LHCN-M2 (cell line): ENCODE measurements at places on chromosomes 4 and X.

DNA sequence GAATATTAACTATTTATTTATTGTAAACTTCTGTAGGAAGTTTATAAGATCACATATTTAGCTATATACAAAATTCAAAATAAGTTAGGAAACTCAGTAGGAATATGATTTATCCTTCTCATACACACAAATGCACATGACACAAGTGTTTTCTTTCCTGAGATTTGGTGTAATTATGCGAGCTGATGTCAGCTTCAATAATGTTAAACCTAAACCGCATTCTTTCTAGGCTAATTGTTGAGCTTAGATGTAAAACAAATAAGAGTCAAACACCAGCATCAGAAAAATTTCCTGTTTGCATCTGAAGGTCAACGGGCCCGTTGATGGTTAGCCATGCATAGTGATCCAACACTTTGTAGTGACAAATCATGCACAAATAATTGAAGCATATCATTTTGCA lies 30.8 kb downstream of the RASGEF1B start:
- no peak for DNase-seq

GRCh38 chr4:41757521-41758156 lies 9.1 kb upstream of the PHOX2B start:
- DNase-seq: no peak

- DNase-seq: no peak
Observed at GRCh38 chr4:123524958-123525628, 128.5 kb downstream of the SPRY1 start.

DNA sequence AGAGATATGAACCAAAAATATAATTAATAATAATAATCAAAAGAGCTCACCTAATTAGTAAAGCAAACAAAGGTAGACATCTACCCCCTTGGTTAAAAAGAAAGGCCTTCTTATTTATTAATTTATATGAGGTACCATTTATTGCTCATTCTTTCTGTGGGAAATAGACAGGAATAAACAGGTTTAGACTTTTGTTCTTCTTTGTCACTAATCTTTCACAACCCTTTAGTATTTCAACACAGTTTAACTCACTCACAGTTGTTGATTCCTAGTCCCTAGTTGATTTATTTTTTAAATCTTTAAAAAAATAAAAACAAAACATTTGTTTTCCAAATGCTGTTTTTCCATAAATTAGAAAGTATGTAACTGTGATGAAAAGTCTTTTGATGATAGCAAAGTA lies 5.6 kb downstream of the PPARGC1A start:
- peak; percentile 17 for DNase-seq

- no peak for DNase-seq
Observed at GRCh38 chr4:19722404-19722803, 529.3 kb upstream of the SLIT2 start.

GRCh38 chr4:130896920-130897319 lies 1801.0 kb downstream of the C4orf33 start:
- no peak for DNase-seq

DNA sequence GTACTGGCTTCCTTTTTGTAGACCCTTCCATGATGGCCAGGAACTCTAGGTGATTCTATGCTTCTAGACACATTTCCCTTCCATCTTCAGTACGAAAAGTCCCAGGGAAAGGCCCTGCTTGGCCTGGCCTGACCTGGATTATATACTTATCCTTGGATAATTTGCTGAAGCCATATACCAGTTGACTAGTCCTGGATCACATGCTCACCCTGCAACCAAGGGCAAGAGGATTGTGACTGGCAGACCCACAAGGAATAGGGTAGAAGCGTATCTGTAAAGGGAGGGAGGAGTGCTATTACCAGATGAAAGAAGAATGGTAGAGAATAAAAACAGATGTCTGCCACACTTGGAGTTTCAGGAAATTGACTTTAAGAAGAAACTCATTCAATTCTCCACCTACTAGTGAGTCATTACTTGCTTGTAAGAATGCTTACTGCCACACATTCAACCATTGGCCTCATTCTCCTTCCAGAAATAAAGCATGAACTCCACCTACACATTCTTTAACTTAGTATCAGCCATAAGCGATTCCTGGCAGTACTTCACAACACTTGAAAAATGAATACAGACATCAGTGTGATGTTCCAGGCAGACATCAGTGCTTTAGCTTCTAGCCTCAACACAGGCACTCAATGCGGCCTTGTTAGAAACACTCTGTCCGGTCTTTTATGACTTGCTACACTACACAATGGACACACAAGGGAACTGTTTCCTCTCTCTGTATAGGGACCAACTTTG lies 141.8 kb downstream of the CBR4 start:
- peak; percentile 54 for DNase-seq

GRCh38 chr4:130349745-130350144 lies 1253.8 kb downstream of the C4orf33 start:
- DNase-seq: no peak

- DNase-seq: no peak
Observed at GRCh38 chrX:42996861-42997260, 218.9 kb upstream of the PPP1R2C start.

DNA sequence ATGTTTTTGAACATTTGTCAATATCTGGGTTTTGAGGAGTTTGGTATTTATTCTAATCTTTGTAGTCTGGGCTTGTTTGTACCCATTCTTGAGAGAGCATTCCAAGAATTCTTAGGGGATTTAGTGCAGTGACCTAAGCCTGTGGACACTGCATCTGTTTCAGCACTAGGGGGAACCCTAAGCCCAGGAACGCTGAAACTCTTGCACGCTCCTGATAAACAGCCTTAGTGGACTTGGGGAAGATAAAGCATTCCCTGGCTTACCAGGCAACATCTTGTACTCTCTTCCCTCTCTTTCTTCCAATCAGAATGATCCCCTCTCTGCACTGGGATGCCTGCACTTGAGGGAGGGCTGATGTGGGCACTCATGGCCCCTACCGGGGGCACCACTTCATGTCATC lies 654.9 kb upstream of the HTR2C start:
- DNase-seq: no peak

- no peak for DNase-seq
Observed at GRCh38 chr4:125421547-125421946, 106.8 kb downstream of the FAT4 start.

DNA sequence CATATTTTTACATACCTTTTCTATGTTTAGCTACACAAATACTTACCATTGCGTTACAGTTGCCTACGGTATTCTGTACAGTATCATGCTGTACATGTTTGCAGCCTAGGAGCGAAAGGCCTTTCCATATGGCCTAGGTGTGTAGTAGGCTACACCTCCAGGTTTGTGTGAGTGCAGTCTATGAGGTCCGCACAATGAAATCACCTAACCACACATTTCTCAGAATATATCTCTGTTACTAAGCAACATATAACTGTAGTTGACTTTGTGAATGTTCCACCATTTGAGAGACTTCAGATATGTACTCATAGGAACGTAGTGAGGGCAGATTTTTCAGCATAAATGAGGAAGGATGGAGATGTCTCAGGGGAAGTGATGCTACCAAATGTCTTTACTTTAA lies 62.6 kb downstream of the WWC2 start:
- no peak for DNase-seq

- DNase-seq: no peak
Observed at GRCh38 chrX:46398126-46398525, 147.1 kb downstream of the ZNF674 start.

DNA sequence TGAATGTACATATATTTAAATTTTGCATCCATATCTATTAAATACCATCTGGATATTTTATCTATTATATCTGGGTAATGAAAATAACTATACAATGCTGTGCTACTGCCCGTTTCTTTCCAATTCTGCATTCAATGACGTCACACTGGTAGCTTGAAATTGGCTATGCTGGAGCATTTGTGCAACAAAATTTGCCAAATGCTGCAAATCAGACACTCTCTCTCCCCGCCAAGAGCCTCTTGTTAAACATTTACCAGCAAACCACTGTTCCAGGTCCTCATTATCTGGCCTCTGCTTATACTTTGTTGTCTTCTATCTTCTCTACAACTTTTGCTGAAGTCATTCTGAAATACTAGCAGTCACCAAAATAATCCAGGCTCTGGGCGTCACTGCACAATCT lies 938.4 kb upstream of the FTHL17 start:
- DNase-seq: no peak

DNA sequence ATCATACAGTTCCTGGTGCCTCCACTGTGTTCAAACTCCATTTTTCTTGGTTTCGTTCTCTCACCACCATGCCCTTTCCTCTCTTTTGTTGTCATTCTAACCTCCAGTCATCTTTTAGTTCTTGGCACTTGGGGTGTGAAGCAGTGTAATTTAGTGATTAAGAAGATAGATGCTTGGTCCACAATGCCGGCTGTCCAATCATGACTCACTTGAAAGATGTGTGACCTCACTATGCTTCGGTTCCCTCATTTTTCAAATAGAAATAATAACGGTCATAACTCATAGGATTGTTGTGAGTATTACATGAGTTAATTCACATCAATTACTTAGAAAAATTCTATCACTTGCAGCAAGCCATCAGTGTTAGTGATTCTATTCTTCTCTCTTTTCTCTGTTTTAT lies 327.8 kb downstream of the ADGRL3 start:
- peak; percentile 21 for DNase-seq

GRCh38 chr4:56641494-56642051 lies 39.5 kb downstream of the HOPX start:
- peak; percentile 93 for DNase-seq

DNA sequence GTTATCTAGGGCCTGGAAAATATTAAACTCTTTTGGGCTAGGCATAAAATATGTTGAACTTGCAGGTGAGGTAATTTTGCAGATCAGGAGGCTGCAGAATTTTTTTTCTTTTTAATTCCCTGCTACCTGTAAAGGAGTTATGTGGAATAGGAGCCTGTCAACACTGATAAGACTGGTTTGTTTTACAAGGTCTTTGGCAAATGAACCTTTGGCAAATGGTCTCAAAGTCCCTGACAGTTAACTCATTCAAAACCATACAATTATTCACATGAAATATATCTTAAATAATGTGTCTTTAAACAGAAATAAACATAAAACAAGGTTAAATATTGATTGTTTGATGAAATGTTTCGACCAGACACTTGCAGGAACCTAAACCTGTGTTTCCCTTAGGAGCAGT lies 340.2 kb downstream of the GASK1B start:
- DNase-seq: no peak

GRCh38 chrX:30950391-30950790 lies 61.3 kb upstream of the TAB3 start:
- DNase-seq: no peak

- DNase-seq: peak; percentile 33
Observed at GRCh38 chr4:174036111-174036510, 247.4 kb downstream of the FBXO8 start.

DNA sequence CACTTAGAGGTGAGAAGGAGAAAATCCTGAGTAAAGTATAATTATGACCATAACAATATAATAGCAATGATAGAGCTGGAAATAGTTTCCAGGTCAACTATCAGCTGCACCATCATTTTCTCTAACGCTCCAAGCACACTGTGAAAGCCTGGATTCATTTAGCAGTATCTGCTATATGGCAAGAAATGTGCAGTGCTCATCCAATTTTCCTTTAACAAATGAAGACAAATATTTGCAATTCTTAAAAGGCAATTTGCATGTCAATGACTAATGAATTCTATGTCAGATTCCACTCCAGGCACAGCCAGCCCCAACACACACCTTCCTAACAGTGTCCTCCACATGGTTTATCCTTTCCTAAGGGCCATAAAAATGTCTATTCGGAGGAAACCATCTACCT lies 12.7 kb downstream of the PRSS12 start:
- no peak for DNase-seq

GRCh38 chr4:55503169-55503568 lies 43.5 kb downstream of the CLOCK start:
- peak; percentile 80 for DNase-seq

GRCh38 chr4:126627255-126627654 lies 1005.5 kb upstream of the INTU start:
- DNase-seq: peak; percentile 24

DNA sequence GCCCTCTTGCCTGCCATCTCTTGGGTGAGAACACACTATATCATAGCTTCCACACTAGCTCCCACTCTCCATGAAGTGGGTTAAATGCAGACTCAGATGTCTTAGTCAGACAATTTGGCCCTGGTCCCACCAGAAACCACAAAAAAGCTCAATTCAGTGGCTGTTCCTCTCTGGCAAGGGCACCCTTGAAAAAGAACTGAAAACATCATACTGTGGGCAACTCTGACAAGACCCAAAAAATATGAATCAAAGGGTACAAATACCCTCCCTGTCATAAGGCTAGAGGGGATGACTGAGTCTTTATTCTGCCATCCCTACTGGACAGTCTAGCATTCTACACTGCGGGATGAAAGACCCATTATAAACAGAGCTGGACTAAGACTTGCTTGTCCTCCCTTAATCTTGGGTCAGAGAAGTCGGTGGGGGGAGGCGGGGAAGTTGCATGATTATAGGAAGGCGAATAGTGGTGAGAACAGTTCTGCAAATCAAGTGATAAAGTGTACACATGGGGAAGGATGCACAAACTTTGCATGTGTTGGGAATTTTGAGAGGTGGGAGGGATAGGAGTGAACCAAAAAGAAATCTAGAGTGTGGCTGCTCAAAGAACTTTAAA lies 172.1 kb downstream of the OPHN1 start:
- DNase-seq: peak; percentile 50

DNA sequence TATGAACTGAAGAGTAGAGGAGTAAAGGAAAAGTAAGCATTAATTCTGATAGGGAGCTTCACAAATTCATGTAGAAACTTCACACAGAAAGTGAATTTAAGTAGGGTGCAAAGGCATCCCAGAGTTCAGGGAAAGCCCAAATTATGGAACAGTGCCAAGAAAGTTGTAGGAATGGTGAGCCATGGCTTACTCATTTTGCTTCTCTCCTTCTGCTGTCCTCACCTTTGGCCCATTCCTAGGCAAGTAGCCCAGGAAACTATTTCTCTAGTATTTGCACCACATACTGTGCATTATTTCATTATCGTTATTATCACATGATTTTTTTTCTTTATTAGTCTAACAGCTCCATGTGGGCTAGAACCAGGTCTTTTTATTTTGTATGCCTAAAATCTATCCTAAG lies 34.9 kb upstream of the IL1RAPL1 start:
- no peak for DNase-seq

DNA sequence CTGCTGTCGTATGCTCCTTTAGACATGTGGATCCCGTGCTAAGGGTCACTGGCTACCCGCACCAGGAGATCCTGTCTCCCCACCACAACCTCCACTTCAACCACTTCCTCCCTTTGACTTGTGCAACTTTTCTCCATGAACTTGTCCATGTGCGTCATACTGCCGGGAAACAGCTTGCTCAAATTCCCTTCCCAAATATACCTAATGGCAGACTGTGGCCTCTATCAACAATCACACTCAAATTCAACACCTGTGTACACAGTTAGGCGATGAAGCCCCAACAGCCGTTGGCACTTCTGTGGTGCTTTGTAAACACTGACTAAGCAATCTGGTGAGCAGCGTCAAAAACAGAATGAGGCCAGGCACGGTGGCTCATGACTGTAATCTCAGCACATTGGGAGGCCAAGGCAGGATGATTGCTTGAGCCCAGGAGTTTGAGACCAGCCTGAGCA lies 49.5 kb downstream of the CD99L2 start:
- peak; percentile 31 for DNase-seq

DNA sequence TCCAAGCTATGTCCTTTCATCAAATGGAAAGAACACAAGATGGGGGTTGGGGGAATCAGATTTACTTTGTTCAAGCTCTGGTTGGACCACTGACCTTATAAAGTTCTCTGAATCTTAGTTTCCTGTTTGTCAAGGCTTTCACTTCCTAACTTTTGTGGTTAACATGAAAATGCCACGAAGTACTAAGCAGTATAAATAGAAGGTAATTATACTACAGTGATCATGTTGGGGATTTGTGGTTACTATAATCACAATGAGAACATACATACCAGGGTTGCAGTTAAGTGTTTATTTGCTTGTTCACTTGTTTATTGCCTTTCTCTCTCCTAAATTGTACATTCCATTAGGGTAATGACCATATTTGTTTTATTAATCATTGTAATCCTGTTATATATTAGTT lies 53.2 kb downstream of the SPRY1 start:
- DNase-seq: peak; percentile 80
